Activated CD8-positive, alpha-beta T cell treated with anti-CD3 and anti-CD28 coated beads, Interleukin-2, amount 10 ng/mL, durations not matched to agents 7 days and 5 days (primary cell): ENCODE measurements at places on chromosomes 12 and 14. TPM values are rescaled to one million over a fixed set of nuclear protein-coding genes. Genes with fewer than 3 reads are reported as not detected.

CEBPE gene
- 0.92 TPM for total RNA-seq

OR10P1 gene
- total RNA-seq, result not detected

NANOG gene
- total RNA-seq, result not detected

- DNase-seq, result peak; percentile 88
These were observed 36.2 kb upstream of the ATP23 start for GRCh38 chr12:57904848-57905811.

DNA sequence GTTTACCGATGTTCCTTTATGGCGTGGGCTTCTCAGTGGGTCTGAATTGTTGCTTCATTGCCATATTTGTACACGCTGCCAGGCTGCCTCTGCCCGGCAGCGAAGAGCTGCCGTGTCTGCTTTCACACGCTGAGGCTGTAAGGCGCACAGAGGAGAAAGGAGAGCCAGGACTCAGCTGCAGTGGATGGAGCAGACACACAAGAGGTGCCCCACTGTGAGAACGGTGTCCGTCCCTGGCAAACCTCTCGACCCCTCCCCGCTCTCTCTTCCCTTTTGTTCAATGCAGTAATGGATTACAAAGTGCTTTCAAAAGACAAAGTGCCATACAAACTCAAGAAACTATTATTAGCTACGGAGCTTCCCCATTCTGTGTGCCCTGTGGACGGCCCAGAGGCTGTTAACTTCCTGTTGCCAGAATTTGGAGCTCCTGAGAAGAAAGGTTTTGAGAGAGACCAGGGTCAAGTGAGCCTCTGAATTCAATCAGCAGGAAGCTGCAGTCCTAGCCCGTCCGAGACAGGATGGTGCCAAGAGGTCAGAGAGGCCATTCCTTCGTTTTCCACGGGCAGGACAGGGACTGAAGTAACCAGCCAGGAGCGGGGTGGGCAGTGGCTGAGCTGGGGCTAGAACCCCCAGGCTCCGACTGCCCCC, 15.8 kb downstream of the CCND2 start:
- DNase-seq, result no peak

- no peak for DNase-seq
These were observed 27.4 kb downstream of the SRRM4 start for GRCh38 chr12:119008691-119009221.

DNA sequence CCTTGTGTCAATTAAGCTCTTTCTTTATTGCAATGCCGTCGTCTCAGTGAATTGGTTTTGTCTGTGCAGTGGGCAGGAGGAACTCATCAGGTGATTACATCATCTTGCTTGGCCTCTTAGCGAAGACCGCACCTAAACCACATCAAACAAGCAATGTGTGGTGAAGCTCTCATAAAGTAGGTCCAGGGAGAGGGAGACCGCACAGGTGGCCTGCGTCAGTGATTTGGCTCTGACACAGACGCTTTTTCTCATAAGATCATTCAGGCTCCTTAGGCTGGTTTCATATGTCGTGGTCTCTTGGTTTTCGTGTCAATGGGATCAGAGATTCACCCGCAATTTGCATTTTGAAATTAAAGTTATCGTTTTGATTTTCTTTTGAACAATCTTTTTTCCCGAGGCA, 6.7 kb upstream of the TESC start:
- DNase-seq, result peak; percentile 64
